ENCODE measurements at places on chromosomes 2 and 18.

- no peak for DNase-seq
These were observed 123.5 kb upstream of the HS6ST1 start for GRCh38 chr2:128442053-128442751.

- no peak for DNase-seq
These were observed 39.3 kb downstream of the RPL31 start for GRCh38 chr2:101041413-101041812.

DNA sequence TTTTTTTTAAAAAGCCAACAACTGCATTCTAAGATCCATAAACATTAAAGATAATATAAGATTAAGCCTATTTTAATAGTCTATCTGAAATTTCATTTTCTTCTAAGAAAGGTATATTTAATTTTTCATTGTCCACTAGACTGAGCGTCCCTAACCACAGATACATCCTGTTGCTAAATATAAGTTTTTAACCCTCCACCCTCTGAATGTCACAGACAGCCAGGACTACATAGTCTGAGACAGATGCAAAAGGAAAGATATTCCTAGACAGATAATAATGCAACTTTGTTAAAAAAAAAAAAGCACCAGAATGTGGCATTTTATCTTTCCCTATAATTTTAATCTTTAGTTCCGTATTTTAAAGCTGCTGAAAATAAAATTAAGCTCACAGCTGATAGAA lies 114.6 kb downstream of the ZEB2 start:
- DNase-seq = no peak

DNA sequence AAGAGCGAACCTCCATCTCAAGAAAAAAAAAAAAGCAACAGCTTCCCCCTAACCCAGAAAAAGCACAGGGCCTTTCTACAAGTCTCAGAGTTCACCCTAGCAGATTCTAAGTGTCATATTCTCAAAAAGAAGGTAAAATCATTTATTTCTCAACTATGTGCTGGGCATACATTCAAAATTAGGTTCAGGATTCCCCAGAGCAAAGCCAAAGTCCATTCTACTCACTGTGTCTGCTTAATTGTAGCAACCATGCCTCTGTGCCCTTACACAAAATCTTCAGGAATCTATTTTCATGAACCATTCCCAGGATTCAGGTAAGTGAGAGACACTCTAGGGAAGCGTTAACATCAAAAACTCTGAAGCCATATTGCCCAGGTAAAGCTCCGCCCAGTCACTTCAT lies 40.0 kb downstream of the CPO start:
- DNase-seq = no peak

GRCh38 chr18:23182606-23183005 lies 47.3 kb downstream of the CABLES1 start:
- no peak for DNase-seq

DNA sequence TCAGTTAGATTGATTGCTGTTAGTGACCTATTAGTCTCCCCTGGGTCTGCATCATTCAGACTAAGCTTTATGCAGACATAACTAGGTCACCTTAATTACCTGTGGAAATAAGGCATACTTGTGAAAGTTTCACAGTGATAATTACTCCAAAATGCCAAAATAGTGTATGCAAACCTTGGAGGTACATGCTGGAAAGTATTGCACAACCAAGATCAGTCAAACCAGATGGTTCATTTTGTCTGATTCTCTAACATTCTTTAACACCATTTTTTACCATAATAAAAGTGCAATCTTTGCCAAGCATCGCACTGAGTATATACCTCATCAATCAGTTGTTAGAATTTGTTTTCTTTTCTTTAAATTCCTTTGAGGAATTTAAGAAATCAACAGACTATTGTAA lies 186.3 kb upstream of the TMEFF2 start:
- no peak for DNase-seq

DNA sequence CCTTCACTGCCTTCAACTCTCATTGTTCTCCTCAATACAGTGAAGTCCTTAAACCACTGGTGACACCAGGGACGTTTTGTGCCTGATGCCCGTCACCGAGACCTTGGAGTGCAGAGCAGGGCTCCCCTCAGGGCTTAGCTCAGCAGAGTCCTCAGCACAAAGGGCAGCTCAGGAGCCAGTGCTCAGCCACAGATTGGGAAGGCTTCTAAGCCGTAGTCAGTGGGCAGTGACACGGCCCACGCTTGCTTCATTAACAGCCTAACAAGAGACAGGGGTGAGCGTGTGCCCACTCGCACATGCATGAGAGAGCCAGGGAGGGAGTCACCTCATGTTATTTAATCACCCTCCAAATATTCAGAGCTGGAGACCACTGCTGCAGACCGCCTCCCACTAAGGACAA lies 137.5 kb downstream of the SH3RF3 start:
- DNase-seq = no peak

- DNase-seq = peak; percentile 10
These were observed 50.2 kb downstream of the TEX44 start for GRCh38 chr2:231642631-231643494.

DNA sequence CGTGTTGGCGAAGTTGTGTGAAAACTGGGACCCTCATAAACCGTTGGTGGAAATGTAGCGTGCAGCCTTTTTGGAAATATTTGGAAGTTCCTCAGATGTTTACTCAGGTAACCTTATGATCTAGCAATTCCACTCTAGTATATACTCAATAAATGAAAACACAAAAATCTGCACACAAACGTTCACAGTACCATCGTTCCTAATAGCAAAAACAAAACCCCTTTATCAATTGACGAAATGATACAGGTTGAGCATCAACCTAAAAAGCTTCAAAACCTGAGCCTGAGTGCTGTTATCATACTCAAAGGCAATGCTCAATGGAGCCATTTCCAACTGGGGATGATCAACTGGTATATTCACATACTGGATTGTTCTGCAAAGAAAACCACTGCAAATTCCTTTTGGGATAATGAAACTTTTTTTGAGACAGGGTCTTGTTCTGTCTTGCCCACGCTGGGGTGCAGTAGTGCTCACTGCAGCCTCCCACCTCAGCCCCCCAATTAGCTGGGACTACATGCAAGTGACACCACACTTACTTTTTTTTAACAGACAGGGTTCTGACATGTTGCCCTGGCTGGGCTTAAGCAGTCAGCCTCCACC lies 777 bp upstream of the C18orf32 start:
- no peak for DNase-seq

Data from activated naive CD4-positive, alpha-beta T cell (primary cell).